Activated CD4-positive, alpha-beta T cell treated with anti-CD3 and anti-CD28 coated beads, Interleukin-2, amount 50 U/mL, for 4 hours (primary cell): ENCODE measurements at places on chromosomes 11 and 22.

DNA sequence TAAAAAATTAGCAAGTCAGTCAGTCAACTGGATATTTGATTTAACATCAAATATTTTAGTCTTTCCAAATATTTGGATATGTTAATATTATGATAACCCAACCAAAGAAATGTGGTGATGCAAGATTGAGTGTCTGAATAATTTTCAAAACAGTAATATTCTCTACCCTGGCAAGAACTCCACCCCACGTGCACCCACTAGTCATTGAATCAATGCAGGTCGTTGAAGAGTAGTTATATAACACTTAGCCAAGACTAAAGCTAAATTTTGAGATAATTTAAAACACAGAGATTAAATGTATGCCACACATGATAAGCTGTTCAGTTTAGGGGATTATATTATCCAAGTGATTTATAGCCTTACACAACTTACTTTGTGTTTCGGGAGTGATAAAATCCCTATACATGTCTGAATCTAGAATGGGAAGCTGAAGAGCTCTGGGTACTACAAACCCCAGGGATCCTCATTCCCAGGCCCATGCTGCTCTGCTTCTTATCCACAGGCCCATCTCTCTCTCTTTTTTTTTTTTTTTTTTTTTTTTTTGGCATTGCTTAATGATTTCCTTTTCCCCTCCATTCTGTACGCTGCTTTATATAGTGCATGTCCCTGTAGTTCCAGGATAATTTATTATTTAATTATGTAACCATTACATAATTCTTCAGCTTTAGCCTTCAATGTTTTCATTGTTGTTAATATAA is 392.9 kb downstream of the NTM start:
- no peak for DNase-seq

DNA sequence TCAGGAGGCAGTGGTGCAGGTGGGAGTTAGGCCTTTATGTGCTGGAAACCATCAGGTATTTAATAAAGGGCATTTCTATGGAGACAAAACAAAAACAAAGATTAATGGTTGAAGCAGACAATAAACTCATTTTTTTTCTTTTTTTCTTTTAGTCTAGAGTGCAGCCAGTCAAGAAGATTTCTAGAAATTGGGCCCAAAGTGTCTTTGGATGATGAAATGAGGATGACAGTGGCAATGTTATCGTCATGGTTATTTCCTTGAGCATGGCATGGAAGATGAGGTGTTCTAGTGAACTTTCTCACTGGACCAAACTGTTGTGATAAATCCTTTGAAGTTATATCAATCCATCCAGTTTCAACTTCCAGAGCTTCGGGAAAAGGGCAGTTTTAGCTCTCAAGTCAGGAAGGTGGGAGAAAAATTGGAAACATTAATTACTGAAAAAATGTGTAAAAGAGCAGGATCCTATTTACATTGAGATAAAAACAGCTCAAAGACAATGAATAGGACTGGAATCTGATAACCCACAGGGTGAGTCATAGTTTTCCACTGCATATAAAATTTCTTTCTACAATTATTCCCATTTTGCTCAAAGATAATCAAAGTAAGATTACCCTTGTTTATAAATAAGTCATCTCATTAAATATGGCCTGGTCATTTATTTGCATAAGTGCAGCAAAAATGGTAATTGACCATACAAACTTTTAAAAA is 33.0 kb downstream of the PRR5L start:
- DNase-seq: no peak

GRCh38 chr11:59555601-59556114 is 44.3 kb downstream of the OR4D9 start:
- no peak for DNase-seq

- DNase-seq: no peak
These were observed 54.1 kb downstream of the MICAL3 start for GRCh38 chr22:17970201-17970708.

DNA sequence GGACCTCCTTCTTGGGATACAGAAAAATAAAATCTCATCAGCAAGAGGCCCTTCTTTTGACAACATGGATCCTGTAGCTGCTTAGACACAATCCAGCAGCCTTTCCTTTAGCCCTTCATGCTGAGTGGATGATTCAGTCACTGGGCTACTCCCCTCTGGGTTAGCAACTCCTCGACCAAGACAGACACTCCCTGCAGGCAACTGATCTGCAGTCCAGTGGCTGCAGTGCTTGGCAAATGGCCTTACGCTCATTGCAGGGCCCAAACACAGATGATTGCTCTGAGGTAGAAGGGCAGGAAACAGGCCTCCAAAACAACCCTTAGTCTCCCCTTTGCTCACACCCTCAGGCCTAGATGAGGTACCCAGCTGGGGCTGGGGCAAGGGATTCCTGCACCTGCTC is 73.2 kb upstream of the OPCML start:
- DNase-seq: no peak

DNA sequence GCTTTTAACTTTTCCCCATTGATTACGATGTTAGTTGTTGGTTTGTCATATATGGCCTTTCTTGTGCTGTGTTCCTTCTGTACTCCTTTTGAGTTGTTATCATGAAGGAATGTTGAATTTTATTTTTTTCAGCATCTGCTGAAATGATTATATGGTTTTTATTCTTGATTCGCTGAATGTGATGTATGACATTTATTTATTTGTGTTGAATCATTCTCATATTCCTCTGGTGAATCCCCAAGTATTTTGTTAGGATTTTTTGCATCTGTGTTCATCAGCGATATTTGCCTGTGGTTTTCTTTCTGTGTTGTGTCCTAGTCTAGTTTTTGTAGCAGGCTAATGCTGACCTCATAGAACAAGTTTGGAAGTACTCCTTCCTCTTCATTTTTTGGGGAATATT is 78.2 kb downstream of the GGT1 start:
- no peak for DNase-seq

GRCh38 chr11:66851698-66852465 is 5.0 kb upstream of the LRFN4 start:
- DNase-seq: no peak
